Uterus (tissue), 4 donors: ENCODE measurements at places on chromosomes 2 and 18. TPM values are rescaled to one million over a fixed set of nuclear protein-coding genes. Genes with fewer than 3 reads are reported as not detected.
A peak's percentile ranks its signal among the peaks of the same experiment; 100 is the strongest.

DNA sequence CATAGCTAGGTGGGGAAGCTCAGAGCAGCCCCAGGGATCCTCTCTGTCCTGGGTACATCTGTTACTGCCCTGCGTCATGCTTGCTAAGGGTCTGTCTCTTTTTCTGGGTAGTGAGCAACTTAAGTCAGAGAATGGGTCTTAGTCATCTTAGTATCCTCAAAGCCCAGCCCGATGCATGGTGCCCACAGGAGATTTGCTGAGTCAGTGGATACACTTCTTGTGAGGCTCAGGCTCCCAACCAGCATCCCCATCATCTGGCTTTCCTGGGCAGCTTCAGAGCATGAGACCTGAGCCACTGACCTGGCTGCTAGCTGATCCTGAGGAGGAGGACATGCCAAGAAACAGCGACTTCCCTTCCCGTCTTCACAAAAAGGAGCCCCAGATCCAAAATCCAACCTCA lies 10.0 kb downstream of the FOXI3 start:
- no peak for DNase-seq

- DNase-seq, result no peak
Observed at GRCh38 chr2:169137924-169138323, 68.6 kb downstream of the DHRS9 start.

DNA sequence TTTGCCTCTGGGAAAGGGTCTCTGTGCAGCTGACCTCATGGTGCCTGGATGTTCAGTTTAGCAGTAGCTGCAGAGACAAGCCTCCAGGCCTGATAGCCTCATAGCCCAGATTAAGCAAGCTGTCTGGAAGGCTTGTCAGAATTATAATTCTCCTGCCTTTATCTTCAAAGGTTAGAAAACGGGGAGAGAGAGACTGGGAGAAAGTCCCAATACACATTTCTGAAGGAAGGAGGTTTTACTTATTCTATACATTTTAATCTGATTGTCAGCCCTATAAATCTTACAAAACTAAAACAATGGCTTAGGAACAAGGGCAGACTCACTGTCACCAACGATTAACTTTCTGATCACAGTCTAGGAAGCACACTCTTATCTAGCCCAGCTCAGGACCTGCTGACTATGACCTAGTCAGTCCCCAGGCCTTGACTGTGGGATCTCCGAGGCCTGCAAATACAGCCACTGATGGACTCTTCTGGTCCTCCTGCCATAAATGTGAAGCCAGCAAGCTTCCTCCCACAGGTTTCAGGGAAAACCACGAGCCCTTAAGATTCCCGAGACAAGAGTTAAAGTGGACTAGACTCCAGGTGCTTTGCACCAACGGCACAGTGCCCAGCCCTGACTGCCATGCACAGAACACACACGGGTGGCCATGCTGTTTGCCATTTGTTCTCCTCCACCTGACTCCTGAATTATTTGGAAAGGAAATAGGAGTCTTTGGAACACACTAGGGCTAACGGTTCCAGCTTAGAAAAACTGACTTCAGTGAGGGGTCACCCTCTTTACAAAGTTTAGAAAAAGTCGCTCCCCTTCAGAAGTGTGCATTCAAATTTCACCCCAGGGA lies 111.4 kb upstream of the SMAD7 start:
- no peak for DNase-seq

GRCh38 chr2:98072442-98072841 lies 14.5 kb upstream of the VWA3B start:
- DNase-seq, result no peak

GRCh38 chr2:3631161-3631850 lies 26.7 kb upstream of the ALLC start:
- no peak for DNase-seq

DNA sequence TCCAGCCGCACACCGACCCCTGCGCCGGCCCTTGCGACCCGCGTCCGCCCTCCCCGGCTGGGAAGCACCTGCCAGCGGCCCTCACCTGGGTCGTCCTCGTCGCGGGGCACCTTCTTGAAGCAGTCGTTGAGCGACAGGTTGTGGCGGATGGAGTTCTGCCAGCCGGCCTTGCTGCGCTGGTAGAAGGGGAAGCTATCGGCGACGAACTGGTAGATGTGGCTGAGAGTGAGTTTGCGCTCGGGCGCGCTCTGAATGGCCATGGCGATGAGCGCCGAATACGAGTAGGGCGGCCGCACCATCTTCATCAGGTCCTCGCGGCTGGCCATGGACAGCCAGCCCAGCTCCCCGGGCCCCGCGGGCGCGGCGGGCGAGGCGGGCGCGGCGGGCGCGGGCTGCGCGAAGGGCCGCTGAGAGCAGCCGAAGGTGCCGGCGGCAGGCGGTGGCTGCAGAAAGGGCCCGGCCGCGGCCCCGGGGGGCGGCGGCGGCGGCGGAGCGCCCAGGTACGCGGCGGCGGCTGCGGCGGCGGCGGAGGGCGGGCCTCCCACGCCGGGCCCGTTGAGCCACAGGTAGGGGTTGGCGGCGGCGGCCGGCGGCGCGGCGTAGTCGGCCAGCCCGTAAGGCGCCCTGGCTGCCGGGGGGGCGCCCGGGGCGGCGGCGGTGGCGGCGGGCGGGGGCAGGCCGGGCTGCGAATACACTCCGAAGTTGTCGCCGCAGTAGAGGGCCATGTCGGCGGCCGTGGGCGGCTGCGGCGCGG lies 505 bp downstream of the FOXI3 start:
- no peak for DNase-seq

- peak; percentile 57 for DNase-seq
Observed at GRCh38 chr2:43218702-43219382, 7.6 kb downstream of the ZFP36L2 start.

DNA sequence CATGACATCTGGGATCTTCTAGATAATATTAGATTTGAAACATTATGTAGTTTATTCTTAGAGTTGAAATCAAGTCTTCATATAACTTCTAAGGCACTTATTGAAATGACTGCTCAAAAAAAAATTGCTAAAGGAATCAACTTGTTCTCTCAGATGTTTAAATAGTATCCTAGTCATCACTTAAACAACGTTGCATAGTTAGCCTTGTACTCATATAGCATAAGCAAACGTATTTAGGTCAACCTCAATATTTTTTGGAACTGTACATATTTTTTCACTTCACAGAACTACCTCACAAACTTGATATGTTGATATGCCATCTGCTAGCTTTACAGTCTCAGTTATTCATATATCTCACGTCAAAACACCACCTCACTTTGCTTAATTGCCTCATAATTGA lies 47.1 kb upstream of the CREB1 start:
- no peak for DNase-seq

DNA sequence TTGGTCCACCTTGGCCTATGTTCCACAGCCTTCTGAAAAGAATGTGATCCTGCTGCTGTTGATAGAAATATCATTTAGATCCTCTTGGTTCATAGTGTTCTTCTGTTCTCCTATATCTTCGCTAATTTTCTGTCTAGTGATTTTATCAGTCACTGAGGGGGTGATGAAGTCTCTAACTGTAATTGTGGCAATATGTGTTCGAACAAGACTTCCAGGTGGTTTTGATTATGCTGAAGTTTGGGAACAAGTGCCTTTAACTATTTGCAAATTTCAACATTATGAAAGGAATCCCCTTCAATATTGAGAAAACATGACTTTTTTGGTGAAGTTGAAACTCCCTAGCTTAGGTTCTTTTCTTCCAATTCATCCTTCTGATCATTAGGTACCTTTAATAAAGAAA lies 140.4 kb downstream of the MTX2 start:
- no peak for DNase-seq

GRCh38 chr2:18435426-18436037 lies 124.9 kb downstream of the RDH14 start:
- DNase-seq, result peak; percentile 50

- DNase-seq, result no peak
Observed at GRCh38 chr2:180559771-180560170, 420.6 kb upstream of the UBE2E3 start.

DNA sequence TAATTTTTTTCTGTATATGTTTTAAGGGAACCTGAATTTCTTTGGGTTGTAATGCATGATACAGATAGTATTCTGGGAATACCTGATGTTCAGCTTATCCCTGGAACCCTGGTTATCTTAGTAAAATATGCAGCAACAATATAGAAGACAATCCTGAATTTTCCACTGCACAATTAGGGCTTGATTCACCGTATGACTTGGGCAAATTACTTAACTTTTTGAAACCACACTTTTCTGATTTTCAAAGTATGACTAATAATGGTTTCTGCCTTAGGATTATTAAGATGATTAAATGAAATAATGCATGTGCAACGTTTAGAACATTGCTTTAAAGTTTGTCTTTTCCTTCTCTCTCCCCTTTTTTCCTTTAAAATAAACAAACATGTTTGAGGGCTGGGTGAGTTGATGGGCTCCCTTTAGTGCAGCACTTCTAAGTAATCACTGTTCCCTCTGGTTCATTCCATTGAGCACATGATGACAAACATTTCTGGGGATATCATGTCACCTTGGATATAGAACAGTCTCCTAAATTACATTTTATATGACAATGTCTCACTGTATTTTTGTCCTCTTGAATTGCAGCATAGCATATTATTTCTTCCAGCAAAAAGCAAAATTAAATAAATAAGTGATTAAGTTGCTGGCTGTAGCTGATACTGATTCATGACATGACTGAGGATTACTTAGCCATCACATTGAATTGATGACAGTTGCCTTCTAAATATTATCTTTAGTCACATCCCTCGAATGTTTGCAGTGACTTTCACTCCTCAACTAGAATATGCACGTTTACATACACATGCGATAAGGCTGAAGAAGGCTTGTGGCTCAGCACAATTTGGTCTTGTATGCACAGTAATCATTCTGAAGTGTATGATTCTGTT lies 254.5 kb downstream of the NEDD4L start:
- DNase-seq, result no peak

DNA sequence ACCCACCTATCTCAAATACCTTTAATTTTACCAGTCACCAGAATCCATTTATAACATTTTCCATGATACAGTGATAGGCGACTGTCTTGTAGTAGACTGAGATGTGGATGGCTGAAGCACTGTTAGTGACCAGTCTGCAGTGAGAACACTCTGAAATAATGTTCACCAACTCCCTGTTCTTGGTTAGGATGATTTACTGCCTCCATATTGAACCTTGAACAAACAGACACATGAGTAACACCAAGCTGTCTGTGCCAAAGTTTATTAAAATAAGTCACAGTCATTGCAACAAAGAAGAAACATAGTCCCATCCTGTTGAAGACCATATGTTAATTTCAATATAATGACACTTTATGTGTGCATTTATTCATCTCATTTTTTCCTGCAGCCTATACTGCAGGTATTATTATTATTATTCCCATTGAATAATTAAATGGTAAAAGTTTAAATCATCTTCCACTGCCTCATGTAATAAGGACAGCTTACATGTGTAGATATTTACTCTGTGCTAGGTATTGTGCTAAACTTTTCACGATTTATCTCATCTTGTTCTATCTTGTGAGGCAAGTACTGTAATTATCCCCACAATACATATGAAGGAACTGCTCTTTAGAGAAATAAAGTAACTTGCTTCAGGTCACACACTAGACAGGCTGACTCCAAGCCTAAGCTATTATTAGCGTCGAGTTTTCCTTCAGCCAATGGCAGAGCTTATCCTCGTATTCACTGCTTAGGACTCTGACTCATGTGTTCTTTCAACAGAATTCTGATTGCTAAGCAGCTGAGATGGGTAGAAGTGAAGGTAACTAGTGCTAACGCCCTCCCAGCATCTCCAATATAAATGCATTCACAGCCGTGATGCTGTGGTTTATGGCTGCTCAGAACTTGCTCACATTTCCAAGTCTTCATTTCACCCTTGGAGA lies 62.5 kb downstream of the ONECUT2 start:
- DNase-seq, result no peak

GRCh38 chr2:194556629-194557028 lies 1100.4 kb upstream of the SLC39A10 start:
- no peak for DNase-seq

- no peak for DNase-seq
Observed at GRCh38 chr2:217160103-217160743, 300.4 kb upstream of the TNP1 start.

- DNase-seq, result no peak
Observed at GRCh38 chr18:56089612-56090258, 501.7 kb upstream of the TCF4 start.

GRCh38 chr2:145599756-145600155 lies 1079.8 kb upstream of the ZEB2 start:
- DNase-seq, result no peak

- DNase-seq, result no peak
Observed at GRCh38 chr18:31634331-31634713, 42.6 kb downstream of the TTR start.

- no peak for DNase-seq
Observed at GRCh38 chr2:234345921-234346320, 151.0 kb downstream of the ARL4C start.

GRCh38 chr2:104938231-104938941 lies 84.5 kb downstream of the POU3F3 start:
- no peak for DNase-seq

MCEE gene
- total RNA-seq, result not detected

EMX1 gene
- not detected for total RNA-seq

PAIP2B gene
- total RNA-seq, result 12.9 TPM

KCNS3 gene
- total RNA-seq, result 4.8 TPM

TBR1 gene
- not detected for total RNA-seq

DSC2 gene
- total RNA-seq, result 0.26 TPM

CROCC2 gene
- total RNA-seq, result 0.79 TPM

HAAO gene
- total RNA-seq, result 18.5 TPM

ATP6V1B1 gene
- total RNA-seq, result 3.7 TPM

ANKRD30B gene
- total RNA-seq, result not detected
